ENCODE measurements at places on chromosomes 11 and 22.

GRCh38 chr11:67302571-67303131, 679 bp upstream of the SSH3 start:
- peak overlapping the region; percentile 48 for H3K4me3 ChIP-seq
- no peak for DNase-seq
- H3K27me3 ChIP-seq, result no peaks in the 10 kb centered on the region
- no peaks in the 10 kb centered on the region for H3K4me1 ChIP-seq
- H3K27ac ChIP-seq, result peak overlapping the region; percentile 28
- H3K36me3 ChIP-seq, result peaks cover 43% of the 10 kb centered on the region

GRCh38 chr11:68372625-68373024, 60.2 kb downstream of the LRP5 start:
- no peak for DNase-seq
- no peak overlapping the region for H3K27ac ChIP-seq
- H3K4me3 ChIP-seq, result no peak overlapping the region
- H3K27me3 ChIP-seq, result no peaks in the 10 kb centered on the region
- H3K4me1 ChIP-seq, result no peaks in the 10 kb centered on the region

GRCh38 chr11:109808569-109808968, 284.6 kb upstream of the ZC3H12C start:
- no peak overlapping the region for H3K4me3 ChIP-seq
- no peaks in the 10 kb centered on the region for H3K27me3 ChIP-seq
- DNase-seq, result no peak
- H3K27ac ChIP-seq, result no peak overlapping the region

DNA sequence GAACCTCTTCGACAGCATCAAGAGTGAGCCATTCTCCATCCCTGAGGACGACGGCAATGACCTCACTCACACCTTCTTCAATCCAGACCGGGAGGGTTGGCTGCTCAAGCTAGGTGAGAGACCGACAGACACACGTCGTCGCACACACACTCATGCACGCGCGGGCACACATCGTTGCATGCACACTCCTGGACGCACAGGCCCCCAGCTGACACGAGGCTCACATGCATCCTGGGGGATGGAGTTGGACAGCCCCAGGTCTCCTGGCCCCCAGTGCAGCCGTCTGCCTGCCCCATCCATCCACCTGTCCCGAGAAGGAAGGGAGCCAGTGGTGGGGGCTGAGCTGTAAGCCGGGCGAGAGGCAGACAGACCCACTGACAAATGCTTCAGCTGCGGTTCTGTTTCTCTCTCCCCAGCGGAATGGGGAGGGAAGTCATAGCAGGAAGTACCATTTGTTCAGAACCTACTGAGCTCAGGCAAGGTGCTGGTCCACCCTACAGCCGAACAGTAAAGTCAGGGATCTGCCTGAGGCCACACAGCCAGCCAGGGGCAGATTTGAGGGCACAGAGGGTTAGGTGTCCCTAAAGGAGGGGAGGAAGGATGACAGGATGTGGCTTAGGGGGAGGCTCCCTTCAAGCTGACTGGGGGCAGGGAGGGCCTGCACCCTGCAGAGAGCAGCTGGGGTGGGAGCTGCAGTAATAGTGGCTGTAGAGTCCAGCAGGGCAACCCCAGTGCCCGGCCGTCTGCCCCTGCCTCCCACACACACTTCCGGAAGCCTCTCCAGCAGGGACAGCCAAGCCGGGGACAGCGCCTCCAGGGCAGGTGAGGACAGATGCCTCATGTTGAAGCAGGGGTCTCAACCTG, 27.1 kb downstream of the CYTH4 start:
- no peak overlapping the region for H3K4me3 ChIP-seq
- H3K36me3 ChIP-seq, result peaks cover 75% of the 10 kb centered on the region
- peaks cover 97% of the 10 kb centered on the region for H3K4me1 ChIP-seq

GRCh38 chr22:19865141-19865829, 10.6 kb upstream of the GNB1L start:
- no peak overlapping the region for H3K27ac ChIP-seq
- H3K27me3 ChIP-seq, result no peaks in the 10 kb centered on the region
- no peak overlapping the region for H3K4me3 ChIP-seq
- DNase-seq, result no peak

- peak overlapping the region; percentile 51 for H3K27ac ChIP-seq
- H3K27me3 ChIP-seq, result no peaks in the 10 kb centered on the region
- no peaks in the 10 kb centered on the region for H3K36me3 ChIP-seq
Measured at GRCh38 chr11:119206511-119207414, 624 bp downstream of the CBL start.

DNA sequence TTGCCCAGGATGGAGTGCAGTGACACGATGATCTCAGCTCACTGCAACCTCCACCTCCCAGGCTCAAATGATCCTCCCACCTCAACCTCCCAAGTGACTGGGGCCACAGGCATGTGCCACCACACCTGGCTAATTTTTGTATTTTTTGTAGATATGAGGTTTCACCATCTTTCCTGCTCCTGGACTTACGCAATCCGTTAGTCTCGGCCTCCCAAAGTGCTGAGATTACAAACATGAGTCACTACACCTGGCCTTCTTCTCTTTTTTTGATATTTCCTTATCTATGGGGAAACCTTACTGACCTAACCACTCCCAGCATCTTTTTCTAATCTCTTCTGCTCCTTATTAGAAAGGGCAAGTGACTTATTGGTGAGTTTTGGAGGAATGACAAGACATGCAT, 121.7 kb upstream of the CHORDC1 start:
- no peaks in the 10 kb centered on the region for H3K4me1 ChIP-seq
- H3K27me3 ChIP-seq, result no peaks in the 10 kb centered on the region
- DNase-seq, result no peak
- no peak overlapping the region for H3K27ac ChIP-seq

DNA sequence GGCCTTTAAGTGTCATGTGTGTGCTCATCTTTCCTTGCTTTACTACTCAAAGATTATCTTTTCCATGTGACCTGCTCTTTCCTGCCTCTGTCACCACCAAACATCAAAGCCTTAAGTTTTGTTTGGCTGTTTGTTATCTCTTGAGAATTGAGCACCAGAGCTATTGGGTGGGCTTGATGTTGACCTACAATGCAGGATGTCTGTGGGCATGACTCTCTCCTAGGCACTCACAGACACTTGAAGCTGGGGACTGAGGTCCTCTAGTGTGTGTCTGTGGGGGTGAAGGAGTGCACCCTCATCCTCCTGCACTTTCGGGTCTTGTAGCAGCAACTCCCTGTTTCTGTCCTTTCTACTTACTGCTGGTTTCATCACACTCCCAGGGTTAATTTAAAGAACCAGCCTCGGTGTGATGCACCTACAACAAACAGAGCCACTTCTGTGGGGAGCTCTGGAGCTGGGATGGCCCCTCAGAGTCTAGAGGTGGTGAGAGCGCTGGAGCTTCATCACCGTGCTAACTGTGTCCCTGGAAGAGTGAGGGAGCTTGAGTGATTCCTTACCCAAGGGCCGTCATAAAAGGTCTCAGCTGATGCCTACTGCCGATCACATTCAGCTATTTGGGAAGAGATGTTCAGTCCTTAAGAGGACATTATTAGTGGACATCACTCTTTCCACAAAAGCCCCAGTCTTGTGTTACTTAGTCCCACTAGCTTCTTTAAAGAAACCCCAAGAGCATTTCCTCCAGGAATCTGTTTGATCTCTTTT, 56.3 kb downstream of the LRRC74B start:
- no peak overlapping the region for H3K27ac ChIP-seq
- no peak for DNase-seq
- no peaks in the 10 kb centered on the region for H3K36me3 ChIP-seq
- no peak overlapping the region for H3K4me3 ChIP-seq

All from T-cell (primary cell).